Stimulated activated memory B cell treated with anti-CD40 and anti-IgM and Interleukin-4, amounts not matched to agents 10 μg/mL and 1 μg/mL and 100 μg/mL, for 72 hours (primary cell): ENCODE measurements at places on chromosomes 5 and 9.
A peak's percentile ranks its signal among the peaks of the same experiment; 100 is the strongest.

DNA sequence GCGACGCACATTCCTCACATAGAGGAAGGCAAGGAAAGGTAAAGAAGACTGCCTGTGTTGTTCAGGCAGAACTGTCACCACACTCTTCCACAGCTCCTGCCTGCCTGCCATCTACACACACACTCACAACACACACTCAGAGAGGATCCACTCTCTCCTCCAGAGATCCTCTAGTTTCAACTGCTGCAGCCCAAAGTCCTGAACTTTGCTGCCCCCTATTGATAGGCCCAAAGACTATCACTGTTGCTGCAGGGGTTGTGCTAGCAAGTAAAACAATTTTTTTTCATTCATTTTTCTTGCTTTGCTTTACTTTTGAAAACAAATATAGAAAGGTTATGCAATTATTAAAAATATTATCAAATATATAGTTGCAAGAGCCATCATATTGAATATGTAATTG lies 5.9 kb upstream of the CFAP90 start:
- ATAC-seq: no peak

DNA sequence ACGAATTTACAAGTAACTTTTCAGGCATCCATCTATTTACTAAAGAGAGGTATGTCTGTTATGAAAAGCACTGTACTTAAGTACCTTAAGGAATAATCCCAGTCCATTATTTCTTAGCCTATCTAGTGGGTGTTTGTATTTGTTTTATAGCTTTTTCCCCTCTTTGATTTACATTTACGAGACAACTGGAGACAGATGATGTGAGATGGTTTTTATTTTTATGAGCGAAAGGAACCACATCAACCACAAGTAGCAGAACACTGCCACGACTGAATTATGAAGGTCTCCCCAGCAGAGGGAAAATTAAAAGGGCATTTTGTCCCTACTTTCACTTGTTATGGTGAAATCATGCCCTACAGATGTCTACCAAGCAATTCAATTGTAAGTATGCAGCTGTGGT lies 357.8 kb downstream of the NFIB start:
- no peak for ATAC-seq

DNA sequence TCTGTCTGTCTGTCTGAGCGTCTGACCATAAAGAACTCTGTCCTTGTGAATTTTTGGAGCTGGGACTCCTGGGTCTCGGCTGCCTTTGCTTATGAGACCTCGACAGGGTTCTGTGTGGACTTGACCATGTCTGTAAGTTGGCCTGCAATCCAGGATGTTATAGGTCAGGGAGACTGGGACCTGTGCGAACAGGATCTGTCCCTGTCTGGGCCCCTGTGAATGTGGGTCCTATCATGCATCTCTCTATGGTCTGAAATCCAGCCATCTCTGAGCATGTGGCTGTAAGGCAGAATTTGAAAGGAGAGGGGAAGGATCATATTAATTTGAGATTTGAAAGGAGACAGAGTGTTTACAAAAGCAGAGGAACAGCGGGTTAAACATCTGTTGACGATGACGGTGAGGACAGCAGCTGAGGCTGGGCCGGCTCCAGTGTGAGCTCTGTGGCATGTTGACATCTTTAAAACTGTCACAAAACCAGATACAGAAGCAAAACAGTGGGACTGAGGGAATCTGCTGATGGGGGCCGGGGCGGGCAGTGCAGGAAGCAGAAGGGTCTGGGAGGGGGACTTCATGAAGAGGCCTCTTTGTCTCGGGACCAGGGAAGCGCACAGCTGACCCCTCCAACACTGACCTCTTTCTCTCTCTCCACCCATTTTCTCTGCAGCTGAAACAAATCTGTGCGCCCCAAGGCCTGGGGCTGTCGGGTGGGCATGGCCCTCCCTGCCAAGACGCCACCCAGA lies 19.1 kb upstream of the MVB12B start:
- no peak for ATAC-seq

DNA sequence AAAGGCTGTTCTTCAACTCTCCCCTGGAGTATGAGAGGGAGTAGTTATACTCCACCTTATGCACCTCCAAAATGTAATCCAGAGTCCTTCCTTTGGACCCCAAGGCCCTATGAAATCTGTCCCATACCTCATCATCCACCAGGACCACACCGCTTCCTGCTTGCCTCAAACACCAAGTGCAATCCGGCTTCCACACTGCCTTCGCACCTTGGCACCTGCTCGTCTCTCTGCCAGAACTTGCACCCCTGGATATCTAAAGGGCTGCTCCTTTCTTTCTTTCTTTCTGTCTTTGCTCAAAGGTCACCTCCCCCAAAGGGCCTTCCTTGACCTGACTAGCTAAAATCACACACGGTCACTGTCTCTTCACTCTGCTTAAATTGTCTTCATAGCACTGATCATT lies 63.9 kb upstream of the SHB start:
- ATAC-seq: no peak

DNA sequence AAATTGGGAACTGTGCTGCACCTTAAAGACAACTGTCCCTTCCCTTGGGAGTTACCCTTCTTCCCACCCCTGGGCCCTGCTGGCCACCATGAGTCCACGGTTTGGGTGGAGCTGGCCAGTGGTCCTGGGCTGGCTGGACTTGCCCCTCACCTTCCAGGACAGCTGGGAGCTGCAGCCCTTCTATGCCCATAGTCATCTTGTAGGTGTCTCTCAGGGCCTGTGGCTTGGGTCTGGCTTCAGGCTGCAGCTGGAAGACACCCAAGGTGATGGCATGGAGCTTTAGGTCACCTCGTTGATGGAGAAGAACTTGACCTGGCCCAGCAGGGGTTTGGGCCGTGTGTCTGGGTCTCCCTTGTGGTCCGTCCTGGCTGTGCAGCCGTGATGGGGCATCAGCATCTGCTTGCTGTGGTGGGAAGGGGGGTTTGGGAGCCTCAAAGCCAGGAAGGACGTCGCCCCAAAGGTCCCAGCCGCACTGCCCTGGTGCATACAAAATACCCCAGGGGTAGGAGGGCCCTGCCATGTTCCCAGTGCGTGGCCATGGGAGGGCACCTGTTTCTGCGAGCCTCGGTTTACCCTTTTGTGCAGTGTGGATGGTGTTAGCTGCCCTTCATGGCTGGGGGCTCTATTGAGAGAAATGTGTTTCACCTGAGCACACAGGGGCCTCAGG lies 8.9 kb downstream of the WNK2 start:
- ATAC-seq: no peak

- no peak for ATAC-seq
These were observed 357.8 kb downstream of the KDM4C start for GRCh38 chr9:7115606-7116005.

DNA sequence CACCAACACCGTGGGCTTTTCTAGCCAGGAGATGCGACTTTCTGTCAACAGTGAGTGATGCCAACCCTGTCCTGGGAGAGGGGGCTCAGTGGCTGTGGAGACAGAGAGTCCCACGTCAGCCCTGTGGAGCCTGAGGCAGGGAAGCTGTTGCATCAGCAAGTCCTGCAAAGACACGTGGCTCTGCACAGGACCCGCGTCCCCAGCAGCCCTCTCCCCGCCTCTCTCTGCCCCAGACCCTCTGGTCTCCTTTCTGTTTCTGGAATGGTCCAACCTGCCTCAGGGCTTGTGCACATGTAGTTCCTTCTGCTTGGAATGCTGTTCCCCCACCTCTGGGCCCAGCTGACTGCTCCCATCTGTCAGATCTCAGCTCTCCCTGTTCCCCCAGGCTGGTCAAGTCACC lies 60.4 kb downstream of the HMCN2 start:
- no peak for ATAC-seq

GRCh38 chr5:58961631-58962280 lies 378.9 kb downstream of the RAB3C start:
- ATAC-seq: no peak

DNA sequence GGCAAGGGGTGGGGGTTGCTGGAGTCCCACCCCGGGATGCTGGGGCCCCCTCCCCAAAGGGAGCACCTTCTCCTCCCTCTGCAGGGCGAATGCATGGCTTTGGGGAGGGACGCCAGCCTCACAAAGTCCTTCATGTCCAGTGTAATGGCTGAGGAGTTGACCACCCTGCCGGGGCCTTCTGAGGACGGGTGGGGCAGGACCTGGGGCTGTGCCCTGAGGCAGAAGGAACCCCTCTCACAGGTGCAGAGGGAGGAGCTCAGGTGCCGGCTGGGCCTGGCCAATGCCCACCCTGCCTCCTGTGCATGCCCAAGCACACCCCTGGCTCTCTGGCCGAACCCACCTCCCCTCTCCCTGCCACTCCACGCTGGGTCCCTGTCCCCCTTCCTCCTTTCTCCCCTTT lies 64.3 kb upstream of the RNU6ATAC start:
- no peak for ATAC-seq

DNA sequence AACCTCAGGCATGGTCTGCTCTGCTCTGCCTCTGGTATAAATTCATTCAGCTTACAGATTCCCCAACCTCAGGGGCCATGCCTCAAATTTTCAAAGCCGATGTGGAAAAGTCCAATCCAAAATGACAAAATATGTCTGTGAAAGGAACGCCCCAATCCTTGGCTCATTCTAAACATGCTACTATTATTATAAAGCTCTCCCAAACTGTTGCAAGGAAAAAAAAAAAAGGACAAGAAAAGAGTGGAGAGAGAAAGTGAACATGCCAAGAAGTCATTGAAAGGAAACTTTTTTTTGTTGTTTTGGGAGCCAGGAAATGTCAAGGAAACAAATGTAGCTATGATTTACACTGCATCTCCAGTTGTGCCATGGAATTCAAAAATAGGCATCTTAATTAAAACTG lies 3.8 kb downstream of the COL23A1 start:
- no peak for ATAC-seq

GRCh38 chr9:100011062-100011681 lies 87.6 kb downstream of the ERP44 start:
- ATAC-seq: no peak

- ATAC-seq: no peak
These were observed 158.7 kb downstream of the DRD1 start for GRCh38 chr5:175285261-175285660.

DNA sequence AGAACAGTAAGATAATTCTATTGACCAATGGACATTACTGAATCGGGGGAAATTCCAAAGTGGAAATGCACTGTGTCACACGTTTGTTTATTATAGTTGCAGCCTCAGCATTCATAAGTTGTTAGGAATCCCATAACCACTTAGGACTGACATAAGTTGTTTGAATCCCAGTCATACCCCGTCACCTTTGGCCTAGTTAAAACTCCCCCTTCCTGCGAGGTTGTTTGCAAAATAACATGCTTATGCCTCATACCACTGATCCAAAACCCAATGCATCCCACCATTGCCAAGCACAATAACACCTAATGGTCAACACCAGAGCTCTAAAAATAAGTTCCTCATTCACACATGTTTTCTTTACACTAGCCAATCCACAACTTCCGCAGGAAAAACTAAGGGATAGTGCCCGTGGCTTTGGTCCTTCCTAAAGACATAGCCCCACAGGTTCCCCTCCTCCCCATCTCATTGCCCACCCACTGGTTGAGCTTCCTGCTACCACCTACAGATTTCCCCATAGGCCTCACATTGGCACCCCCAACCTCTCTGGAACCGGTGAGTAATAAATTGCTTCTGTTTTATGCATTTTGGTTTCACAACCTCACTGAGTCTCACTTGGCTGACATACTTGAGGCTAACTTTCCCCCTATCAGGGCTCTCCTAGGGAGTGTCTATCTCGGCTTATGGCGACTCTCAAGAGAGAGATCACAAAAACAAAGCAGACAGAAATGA lies 42.3 kb upstream of the MUSK start:
- ATAC-seq: peak; percentile 95

DNA sequence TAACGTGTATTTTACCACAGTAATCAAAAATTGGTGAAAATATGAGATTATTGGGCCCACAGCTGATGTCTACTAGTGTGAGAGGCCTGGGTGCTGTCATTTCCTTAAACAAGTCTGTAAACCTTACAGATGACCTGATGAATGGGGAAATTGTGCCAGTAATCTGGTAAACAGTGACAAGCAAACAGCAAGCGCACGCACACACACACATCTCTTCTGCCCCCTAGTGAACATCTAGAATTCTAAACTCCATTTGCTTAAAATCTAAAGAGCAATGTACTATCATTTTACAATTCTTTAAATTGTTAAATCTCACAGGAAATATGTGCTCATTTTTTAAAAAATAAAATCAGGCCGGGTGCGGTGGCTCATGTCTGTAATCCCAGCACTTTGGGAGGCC lies 7.5 kb upstream of the RAPGEF1 start:
- peak; percentile 57 for ATAC-seq

DNA sequence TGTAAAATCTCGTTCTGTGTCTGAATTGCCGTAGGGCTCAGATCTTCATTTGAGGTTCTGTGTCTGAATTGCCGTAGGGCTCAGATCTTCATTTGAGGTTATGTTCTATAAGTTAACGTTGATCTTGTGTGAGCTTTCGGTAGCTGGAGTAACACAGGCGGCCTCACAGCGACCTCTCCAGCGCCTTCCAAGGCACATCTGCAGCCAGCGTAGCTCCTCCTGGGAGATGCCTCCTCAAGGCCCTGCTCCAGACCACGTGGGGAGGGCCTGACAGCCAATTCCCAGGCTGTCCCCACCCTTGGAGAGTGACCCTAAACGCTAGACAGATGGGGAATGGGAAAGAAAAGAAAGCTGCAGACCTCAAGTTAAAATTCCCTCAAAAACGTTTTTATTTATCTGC lies 8.7 kb upstream of the AHRR start:
- no peak for ATAC-seq

GRCh38 chr9:3434594-3434993 lies 91.2 kb downstream of the RFX3 start:
- ATAC-seq: no peak

DNA sequence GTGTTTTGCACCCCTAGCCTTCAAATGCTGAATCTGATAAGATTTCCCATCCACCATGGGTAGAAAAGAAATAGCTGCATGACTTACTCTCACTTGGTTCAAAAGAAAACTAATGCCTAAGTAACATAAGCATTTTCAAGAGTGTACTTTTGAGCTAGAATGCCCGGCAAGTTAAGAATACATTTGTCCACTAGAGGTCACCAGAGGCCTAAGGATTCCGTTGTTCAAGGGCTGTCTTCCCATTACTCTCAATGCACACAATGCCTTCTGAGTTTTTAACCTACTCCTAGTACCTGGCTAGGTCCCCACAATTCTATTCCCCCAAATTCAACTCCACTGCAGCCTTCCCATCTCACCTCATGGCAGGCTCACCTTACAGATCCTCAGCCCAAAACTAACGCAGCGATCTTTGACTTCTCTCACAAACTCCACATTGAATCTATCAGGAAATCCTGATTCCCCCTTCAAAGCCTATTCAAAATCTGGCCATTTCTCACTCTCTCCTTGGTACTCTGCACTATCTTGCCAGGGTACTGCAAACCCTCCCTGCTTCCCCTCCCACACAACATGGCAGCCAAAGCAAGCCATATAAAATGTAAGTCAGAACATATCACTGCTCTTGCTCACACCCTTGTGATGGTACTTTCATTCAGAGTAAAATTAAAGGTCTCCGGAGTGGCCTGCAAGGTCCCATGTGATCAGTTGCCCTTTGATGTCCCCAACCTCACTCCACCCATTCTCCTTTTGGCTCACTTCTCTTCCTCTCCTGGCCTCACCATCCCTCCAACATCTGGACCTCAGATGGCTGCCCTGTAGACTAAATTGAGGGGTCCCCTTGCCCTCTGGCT lies 13.4 kb downstream of the OXCT1 start:
- peak; percentile 70 for ATAC-seq

DNA sequence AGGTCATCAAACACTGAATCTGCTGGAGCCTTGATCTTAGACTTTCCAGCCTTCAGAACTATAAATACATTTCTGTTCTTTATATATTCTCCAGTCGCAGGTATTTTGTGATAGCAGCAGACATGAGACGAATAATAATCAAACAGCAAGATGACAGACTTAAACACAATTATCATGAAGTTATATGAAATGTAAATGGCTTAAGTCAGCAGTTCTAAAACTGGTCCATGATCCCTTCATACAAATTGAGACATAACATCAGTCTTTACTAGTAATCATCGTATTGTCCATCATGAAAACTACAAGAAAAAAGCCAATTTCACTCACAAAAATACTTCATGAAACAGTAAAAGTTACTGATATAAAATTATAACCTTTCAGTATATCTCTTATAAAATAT lies 101.8 kb downstream of the ZDHHC21 start:
- no peak for ATAC-seq
